Spinal cord (tissue), 10 donors: ENCODE measurements at places on chromosomes 1 and 21.

- H3K36me3 ChIP-seq: no peaks in the 10 kb centered on the region
- peaks cover 53% of the 10 kb centered on the region for H3K4me1 ChIP-seq
- DNase-seq: no peak
- peaks cover 10% of the 10 kb centered on the region for H3K27me3 ChIP-seq
- H3K4me3 ChIP-seq: peak within 1 kb of the TSS; percentile 68
These were observed at the start of gene CSMD2 for GRCh38 chr1:34164771-34165391. CSMD2 (minus strand) TSS chr1:34165230; CDS start chr1:34165097, 133 bp downstream.

- peak overlapping the region; percentile 52 for H3K4me3 ChIP-seq
- H3K27ac ChIP-seq: peak overlapping the region; percentile 70
These were observed 115.5 kb downstream of the RERE start for GRCh38 chr1:8701794-8702471.

DNA sequence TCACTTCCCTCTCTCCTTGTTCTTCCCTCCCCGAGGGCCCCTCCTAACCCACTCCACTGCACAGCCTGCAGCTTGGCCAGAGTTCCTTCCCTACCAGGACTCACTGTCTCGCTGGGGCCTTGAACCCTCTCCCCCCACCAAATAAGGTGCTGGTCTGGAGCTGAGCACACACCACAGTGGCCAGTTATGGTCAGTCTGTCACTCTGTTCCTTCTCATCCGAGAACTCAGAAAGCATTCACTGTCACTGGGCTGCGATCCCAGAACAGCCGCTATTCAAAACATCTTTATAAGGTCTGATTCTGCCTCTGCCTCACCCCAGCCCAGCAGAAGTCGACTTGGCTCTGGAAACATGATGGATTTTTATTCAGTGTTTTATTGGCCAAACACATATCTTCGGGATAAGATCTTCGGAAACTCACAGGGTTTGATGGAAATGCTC is 19.8 kb upstream of the LBR start:
- H3K27ac ChIP-seq: peak overlapping the region; percentile 58
- no peaks in the 10 kb centered on the region for H3K27me3 ChIP-seq
- no peaks in the 10 kb centered on the region for H3K36me3 ChIP-seq
- no peak overlapping the region for H3K4me3 ChIP-seq

DNA sequence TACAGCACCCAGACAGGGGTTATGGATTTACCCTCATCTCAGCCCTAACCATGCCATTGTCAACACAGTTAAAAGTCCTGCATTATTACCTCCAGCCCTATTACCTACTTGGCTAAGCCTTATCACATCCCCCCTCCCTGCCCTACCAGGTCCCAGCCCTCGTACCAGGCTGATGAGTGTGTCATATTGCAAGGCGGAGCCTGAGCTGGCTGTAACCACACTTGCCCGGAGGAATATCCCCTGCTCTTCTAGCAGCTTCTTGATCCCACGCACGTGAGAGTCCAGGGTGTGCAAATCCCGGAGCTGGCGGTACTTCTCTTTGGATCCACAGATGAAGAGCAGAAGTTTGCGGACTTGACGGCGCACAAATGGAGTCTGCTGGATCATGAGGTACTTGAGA is 87.4 kb downstream of the UBR4 start:
- no peak overlapping the region for H3K27ac ChIP-seq
- peaks cover 74% of the 10 kb centered on the region for H3K36me3 ChIP-seq
- no peak for DNase-seq
- no peaks in the 10 kb centered on the region for H3K4me1 ChIP-seq
- H3K4me3 ChIP-seq: no peak overlapping the region
- no peaks in the 10 kb centered on the region for H3K27me3 ChIP-seq

- no peak overlapping the region for H3K27ac ChIP-seq
- H3K27me3 ChIP-seq: no peaks in the 10 kb centered on the region
- H3K36me3 ChIP-seq: no peaks in the 10 kb centered on the region
- H3K4me1 ChIP-seq: no peaks in the 10 kb centered on the region
- no peak overlapping the region for H3K4me3 ChIP-seq
These were observed 21.3 kb upstream of the FCRL2 start for GRCh38 chr1:157798211-157798610.

DNA sequence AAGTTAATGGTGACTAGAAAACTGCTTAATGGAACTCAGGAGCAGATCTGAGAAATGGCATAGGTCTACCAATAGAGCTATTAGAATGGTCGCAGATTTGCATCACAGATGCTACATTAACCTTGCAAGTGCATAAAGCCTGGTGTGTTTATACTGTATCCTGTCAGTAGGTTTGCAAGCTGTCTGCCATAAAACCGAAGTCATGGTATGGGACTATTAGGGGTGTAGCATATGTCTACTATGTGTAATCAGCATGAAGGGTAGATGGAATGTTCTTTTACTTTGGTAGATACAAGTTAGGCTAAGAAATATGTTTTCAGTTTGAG is 574.2 kb upstream of the ADGRL2 start:
- H3K4me1 ChIP-seq: no peaks in the 10 kb centered on the region
- DNase-seq: no peak
- H3K4me3 ChIP-seq: no peak overlapping the region
- no peaks in the 10 kb centered on the region for H3K36me3 ChIP-seq
- H3K27me3 ChIP-seq: no peaks in the 10 kb centered on the region

- no peak for DNase-seq
- H3K4me1 ChIP-seq: no peaks in the 10 kb centered on the region
- no peak overlapping the region for H3K4me3 ChIP-seq
- no peaks in the 10 kb centered on the region for H3K27me3 ChIP-seq
These were observed 56.3 kb upstream of the GALNT2 start for GRCh38 chr1:230010603-230011332.

DNA sequence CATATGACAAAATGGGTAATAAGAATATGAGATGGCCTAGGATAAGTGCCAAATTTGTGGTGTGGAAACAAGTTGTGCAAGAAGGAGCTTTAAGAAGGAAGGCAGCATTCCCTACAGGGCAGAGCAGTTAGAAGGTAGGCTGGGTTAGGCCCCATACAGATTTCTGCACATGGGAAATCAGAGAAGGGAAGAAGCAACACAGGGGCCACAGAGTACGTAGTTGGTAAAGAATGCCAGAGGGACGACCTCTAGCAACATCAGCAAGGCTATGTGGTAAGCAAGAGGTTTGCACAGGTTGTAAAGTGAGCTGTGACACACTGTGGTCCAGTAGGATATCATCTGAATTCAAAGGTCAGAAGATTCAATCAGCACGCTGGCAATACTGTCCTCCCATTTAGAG is 765.6 kb upstream of the B3GALT2 start:
- no peaks in the 10 kb centered on the region for H3K27me3 ChIP-seq
- no peaks in the 10 kb centered on the region for H3K36me3 ChIP-seq
- H3K4me1 ChIP-seq: no peaks in the 10 kb centered on the region
- H3K27ac ChIP-seq: no peak overlapping the region
- no peak overlapping the region for H3K4me3 ChIP-seq
